NK-92 treated with Interleukin-12 subunit alpha and Interleukin-12 subunit beta, amount 100 ng/mL, for 24 hours (cell line): ENCODE measurements at places on chromosomes 3 and 15.
A peak's percentile ranks its signal among the peaks of the same experiment; 100 is the strongest.

GRCh38 chr15:58115692-58116091, 22.5 kb upstream of the AQP9 start:
- no peak for DNase-seq

DNA sequence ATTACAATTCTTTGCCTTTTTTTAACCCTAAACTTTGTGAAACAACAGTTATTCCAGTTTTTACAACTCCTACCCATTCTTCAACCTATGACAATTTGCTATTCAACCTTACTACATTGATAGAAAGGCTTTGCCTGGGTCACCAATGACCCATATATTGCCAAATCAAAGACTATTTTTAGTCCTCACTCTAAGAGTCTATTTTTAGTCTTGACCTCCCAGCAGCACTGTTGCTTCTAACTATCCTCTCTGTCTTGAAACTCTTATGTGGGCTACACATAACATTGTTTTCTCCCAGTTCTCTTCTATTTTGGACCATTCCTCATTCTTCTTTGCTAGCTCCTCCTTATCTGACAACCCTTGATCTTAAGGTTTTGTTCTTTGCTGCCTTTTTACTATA, 71.4 kb downstream of the C3orf80 start:
- no peak for DNase-seq

GRCh38 chr15:50675535-50676144, 11.0 kb downstream of the TRPM7 start:
- DNase-seq: no peak

GRCh38 chr15:56491110-56491722, 26.3 kb upstream of the MNS1 start:
- DNase-seq: peak; percentile 7

DNA sequence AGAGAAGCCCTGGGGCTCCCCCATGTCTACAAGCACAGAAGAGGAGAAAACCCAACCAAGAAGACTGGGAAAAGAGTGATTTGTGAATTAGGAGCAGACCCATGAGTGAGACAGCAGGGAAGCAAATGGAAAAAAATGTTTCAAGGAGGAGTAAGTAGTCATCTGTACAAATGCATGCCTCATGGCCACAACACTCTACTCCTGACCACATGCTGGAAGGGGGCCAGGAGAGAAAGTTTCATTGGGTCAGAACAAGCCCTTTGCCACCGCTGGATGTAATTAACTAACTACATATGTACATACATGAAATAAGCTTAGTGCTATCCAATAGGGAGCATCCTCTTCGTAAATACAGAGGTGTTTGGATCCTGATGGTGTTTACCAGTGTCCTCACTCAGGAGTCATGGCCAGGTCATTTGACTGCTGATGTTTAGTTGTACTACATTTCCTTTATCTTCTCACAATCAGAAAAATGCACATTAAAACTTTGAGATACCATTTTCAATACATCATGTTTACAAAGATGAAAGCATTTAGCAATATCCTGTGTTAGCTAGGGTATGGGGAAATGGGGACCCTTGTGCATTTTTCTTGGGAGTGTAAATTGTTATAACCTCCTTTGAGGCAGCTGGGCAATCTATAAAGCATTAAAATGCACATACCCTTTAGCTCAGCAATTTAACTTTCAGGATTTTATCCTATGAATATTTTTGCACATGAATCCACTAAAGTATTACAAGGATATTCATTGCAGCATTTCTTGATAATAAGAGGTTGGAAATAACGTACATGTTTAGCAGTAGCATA, 27.1 kb downstream of the CLRN1 start:
- no peak for DNase-seq

DNA sequence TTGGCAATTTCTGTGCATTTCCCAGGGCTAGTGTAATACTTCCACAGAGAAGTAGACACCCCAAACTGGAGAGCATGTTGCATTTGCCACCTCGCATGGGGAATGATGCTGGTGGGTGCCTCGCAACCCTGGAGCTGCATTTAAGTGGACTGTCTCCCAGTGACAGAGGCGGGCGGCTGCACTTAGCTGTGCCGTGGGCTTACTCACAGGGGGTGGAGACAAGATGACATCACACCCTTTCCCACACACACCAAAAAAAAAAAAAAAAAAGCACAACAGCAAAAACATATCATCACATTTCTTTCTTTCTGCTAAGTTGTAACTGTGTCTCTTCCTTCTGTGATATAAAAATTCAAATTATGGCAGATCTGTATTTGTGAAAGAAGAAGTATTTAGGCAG, at the start of gene ABI3BP:
Gene ABI3BP (minus strand): TSS at position 113 of the 400 bp plus-strand sequence. CDS start 37 bp downstream, at position 76.
- DNase-seq: no peak

DNA sequence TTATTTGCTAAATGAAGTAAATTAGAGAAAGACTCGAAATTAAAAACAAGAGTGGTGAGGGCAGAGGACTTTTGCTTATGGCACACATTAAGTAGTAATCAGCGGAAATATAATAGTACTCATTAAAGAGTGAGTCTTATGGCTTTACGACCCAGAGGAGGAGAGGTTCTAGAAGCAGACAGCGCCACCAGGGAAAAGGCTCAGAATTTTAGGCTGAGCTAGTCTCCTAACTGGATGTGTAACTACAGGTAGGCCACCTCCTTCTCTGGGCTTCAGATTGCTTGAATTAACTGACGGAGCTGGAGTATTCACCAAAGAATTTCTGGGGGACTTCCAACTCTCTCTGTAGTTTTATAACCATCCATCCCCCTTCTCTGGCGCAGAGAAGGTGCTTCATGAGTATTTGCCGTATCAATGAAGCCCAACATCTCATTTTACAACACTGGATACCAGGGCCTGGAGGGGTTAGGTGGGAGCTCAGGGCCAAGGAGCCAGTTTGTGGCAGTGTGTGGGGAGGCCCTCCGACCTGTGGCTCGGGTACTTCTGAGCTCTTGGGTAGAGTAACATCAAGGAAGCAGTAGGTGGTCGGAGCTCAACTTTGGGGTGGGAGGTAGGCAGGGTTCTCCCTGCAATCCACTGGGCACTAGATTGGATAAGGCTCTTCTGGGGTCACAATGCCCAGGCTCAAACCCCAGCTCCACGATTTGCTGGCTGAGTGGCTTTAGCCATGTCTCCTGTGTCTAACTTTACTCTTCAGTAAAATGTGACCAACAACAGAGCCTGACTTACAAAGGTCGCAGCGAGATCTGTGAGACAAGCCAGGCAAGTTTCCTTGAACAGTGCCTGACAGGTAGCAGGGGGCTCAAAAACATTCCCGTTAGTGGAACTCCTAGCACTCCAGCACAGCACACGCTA, 1.1 kb downstream of the CHCHD4 start:
- DNase-seq: no peak

DNA sequence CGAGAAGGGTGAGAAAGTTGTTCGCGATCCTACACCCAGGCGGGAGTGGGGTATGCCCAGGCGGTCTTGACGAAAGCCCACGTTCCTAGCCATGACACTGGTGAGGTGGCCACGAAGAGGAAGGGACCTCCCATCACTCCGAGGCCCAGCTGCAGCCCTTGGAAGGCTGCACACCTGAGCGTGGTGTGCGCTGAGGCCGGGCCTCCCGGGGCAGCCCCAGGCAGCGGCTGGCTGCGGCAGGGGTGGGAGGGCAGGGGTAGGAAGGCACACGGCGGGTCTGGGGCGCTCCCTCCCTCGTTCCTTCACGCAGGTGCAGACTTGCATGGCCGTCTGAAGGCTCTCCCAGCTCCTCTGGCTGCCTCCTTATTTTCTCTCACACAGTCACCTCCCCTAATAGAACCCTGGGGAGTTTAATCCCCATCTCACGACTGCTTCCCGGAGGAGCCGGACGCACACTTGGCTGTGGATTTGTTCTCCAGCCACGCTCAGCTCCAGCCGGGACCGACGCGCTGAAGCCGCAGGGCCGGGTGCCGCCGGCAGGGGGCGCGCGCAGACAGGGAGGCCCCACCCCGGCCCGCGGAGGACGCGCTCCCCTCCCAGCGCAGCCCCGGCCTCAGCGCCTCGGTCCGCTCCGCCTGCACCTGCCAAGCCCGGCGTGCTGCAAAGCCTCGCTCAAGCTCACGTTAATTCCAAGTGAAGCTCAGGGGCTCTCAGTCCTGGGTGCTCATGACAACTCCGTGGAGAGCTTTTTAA, 37.8 kb upstream of the MUC4 start:
- DNase-seq: no peak

DNA sequence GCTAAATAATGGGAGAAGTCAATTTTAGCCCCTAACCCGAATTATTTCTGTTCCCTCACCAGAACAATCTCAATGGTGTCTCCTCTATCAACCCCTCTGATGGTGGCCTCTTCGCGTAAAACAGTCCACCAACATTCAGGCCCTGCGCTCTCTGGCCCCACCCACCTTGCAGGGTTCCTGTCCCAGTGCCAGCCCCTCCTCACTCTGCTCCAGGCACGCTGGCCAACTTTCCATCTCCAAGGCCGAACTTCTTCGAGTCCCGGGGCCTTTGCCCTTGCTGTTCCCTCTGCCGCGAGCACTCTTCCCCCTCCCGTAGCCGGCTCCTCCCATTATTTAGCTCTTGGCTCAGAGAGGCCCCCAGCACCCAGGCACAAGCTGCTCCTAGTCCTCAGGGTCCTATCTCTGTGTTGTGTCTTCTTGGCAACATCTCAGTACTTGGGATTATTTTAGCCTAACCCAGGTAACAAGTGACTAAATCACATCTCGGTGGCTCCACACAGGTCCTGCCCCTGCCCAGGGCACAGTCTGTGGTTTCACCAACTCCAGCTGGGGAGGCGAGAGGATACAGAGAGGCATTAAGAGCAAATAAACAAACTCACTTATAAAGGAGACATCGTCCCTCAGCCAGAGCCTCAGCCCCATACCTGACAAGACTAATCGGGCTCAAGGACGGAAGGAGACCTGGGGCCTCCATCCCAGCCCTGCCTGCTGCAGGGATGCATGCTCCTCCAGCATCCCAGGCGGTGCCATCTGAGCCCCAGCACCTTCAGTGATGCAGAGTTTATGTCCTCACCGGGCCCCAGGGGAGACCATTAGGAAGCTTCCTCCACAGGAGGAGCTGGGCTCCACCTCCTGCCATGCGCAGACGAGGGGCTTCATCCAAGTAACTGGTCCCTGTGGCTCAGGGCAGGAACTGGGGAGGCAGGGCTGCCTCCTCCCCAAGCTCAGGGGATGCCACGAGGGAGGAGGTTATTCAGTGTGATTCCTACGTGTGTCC, 19.7 kb upstream of the IQSEC1 start:
- no peak for DNase-seq

GRCh38 chr3:8201886-8202285, 299.7 kb upstream of the LMCD1 start:
- no peak for DNase-seq

- no peak for DNase-seq
Observed at GRCh38 chr3:69739204-69740102, at the start of gene MITF. Gene MITF (plus strand): TSS chr3:69739464. CDS start chr3:69739598, 134 bp downstream.

GRCh38 chr15:58501006-58501405, 69.2 kb downstream of the LIPC start:
- DNase-seq: no peak

DNA sequence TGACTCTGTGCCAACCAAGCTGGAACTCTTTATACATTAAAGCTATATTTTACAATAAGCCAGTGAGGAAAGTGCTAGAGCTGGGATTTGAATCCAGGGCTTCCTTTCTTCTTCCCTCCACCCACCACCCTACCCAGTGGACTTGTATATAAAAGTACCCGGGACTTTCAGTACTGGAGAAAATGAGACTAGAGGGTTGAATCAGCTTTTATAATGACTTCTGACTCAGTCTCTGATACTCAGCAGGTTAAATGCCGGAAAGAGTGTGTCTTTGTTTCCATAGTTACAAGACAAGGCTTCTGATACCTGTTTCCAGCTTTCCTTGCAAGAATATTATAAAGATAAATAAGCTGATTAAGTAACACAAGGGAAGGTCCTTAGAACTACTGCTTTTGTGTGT, 80.9 kb downstream of the FRMD4B start:
- DNase-seq: no peak

DNA sequence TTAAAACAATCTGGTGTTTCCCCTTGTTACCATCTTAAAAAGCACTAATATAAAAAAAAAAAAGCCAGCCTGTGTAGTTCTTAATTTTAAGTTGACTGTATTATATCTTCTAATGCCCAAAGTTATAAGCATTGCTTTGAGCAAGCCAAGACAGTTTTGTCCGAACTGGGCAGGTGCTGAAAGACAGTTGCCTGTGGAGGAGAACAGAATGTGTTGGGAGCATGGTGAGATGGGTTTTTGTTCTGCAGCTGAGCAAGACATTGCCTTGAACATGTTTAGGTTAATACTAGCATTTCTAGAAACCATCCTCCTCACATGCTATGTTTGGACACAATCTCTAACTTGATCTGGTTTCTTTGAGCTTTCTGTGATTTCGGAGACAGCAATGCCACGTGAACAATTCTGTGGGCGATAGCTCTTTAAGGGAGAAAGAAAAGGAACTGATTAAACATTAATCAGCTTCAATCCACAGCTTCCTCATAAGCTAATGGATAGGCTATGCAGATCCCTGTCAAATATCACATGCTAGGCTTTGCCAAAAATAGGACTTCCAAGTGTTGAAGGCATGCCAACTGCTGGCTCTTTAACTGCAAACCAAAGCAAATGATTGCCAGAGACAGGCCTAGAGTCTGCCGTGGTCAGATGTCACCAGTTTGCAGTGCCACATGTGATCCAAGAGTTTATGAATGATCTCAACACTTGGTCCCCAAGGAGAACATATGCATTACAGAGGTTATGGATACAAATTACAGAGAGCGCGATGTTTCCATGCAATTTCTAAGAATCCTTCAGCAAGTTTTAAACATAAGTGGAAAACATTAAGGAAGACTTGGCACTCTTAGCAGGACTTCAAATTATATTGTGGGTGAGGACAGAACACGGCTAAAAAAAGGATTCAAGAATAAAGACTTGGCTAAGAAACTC, 428.1 kb downstream of the ROBO2 start:
- no peak for DNase-seq

DNA sequence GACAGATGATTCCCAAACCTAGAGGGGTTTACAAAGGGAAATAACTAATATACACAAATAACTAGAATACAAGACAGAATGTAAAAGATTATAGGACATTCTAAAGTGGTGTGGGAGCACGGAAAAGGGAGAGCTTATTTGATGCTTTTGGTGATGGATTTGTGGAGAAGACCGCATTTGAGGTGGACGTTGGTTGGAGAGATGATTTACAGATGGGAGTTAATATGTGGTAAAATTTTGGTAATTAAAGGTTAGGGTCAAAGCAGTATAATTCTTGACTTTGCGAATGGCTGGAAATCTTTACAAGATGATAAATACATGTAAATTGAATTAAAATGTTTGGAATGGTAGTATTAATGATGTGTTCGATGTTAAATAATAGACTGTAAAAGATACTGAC, 1.2 kb downstream of the KNL1 start:
- DNase-seq: no peak

DNA sequence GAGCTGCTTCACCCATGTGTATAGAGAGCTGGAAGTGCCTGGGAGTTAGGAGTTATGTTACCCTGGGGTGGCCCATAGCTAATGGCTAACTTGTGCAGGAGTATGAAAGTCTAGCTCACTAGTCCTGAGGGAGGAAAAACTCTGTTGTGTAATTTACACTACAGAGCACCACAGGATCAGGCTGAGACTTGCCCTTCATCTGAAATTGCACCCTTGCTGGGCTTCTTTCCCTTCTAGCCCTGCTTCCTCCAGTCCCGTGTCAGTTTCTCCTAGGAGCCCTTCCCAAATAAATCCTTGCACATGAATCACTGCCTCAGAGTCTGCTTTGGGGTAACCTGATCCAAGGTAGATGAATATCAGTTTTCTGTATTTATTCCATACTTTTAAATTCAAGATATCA, 40.0 kb downstream of the CTXND1 start:
- DNase-seq: no peak
